COR-L47 (cell line): ENCODE measurements at places on chromosomes 7 and 10.

- no peak for DNase-seq
Observed at GRCh38 chr10:2731940-2732339, 335.4 kb upstream of the PFKP start.

- DNase-seq, result no peak
Observed at GRCh38 chr10:50552771-50553535, 70.8 kb downstream of the SGMS1 start.

DNA sequence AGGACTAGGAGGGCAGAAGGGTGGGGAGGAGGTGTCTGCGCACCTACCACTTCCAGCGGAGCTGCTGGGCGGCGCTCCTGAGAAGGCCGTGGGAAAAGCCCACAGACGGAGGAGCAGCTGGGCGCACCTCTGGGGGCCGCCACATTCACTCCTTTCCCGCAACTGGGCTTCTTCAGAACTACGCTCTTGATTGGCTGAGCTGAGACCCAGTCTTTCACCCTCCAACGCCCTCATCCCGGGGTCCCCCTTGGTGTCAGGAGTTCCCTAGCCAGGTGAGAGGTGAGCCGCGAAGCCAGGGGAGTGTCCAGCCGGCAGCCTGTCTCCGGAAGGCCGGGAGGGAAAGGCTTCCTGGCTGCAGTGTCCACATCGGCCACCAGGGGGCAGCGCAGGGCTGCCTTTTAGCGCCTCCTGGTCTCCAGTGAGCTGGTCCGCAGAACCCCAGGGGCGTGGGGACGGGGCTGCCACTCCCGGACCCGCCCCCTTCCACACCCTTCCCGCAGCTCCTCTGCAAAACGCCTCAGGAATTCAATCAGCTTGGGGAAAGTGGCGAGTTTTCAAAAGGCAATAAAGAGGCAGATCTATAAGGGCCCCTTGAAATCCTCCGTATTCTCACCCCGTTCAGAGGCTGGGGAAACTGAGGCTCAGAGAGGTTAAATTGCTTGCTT is 98.8 kb downstream of the CHST15 start:
- DNase-seq, result peak; percentile 49

DNA sequence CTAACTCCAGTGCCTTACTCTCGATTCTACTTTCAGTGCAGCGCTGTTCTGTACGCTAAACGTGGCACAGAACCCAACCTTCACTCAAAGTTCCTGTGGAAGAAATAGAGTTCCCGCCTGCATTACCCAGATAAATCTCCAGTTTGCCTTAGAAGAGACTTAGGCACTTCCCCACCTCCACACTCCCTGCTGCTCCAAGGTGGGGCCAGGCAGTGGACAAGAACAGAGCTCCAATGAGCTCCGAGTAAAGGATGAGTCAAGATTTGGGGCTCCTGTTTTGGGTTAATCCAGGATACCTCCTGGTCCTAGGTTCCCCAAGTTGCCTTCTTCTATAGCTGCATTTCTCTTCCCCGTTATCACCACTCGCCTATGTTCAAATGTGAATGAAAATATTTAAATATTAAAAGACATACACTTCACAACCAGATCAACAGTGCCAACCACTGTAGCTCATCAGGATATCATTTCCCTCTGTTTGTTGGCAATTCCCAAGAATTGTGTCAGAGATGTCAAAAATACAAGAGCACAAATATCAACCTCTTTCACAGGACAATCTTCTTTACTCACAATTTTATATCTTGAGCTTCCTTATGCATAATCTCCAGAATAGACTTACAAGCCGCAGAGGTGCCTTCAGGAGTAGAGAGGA is 48.0 kb downstream of the MALSU1 start:
- no peak for DNase-seq

GRCh38 chr10:89369156-89370105 is 8.4 kb upstream of the IFIT1B start:
- no peak for DNase-seq

DNA sequence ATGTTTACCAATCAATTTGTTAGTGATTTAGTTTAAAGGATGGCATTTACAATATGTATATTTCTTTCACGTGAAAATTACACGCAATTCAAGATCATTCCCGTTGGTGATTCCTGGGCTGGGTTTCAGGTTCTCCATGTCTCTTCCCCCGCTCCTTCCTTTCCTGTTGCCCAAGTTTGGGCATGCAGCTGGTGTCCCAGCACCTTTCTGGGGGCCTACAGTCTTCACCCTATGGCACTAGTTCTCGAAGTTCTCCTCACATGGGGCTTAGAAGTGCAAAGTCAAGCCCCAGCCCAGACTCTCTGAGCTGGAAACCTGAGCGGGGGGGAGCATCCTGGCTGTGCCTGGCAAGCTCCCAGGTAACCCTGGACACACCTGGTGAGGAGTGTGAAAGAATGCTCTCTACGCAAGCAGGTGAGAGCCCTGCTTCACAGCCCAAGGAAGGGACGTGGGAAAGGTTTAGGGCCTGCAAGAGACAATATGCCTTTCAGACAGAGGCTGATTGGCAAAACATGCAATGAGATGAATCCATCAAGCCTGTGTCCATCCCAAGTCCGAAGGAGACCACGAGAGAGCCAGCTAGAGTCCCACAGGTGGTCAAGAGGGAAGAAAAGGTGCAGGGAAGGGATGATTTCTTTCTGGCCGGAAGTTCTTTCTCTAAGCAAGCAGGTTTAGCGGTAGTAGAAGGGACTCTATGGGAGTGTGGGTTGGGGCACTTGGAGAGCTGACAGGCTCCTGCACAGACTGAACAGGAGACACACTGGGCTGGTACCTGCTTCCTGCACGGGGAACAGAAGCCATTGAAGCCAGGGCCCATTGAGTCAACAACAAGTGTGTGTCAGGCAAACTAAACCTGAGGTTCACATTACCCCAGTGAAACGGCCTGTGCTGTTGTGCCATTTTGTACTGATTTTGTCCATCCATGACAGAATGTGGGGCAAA is 131.1 kb downstream of the ADARB2 start:
- DNase-seq, result no peak

DNA sequence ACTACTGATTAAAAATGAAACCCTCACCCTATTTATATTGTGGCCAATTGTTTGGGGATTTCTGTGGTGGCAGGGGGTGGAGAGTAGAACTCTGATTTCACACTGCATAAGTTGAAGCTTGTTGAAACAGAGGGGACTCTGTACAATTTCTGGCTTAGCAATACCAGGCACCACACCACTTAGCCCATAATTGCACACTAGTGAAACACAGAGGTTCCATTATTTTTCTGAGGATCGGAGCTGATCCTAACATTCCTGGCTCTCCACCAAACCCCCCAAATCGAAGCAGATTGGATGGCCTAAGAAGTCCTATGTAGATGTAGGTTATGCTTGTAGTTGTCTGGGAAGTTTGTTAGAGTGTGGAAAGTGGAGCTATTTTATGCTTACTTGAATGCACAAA is 47.0 kb downstream of the PTN start:
- no peak for DNase-seq
